Heart left ventricle (tissue), 16 donors: ENCODE measurements at places on chromosomes 4 and X. TPM values are rescaled to one million over a fixed set of nuclear protein-coding genes. Genes with fewer than 3 reads are reported as not detected.

- H3K4me3 ChIP-seq: no peak overlapping the region
- H3K4me1 ChIP-seq: no peaks in the 10 kb centered on the region
- H3K36me3 ChIP-seq: peaks cover 33% of the 10 kb centered on the region
- no peak overlapping the region for H3K27ac ChIP-seq
Observed at GRCh38 chr4:185309770-185310169, 86.0 kb downstream of the LRP2BP start.

DNA sequence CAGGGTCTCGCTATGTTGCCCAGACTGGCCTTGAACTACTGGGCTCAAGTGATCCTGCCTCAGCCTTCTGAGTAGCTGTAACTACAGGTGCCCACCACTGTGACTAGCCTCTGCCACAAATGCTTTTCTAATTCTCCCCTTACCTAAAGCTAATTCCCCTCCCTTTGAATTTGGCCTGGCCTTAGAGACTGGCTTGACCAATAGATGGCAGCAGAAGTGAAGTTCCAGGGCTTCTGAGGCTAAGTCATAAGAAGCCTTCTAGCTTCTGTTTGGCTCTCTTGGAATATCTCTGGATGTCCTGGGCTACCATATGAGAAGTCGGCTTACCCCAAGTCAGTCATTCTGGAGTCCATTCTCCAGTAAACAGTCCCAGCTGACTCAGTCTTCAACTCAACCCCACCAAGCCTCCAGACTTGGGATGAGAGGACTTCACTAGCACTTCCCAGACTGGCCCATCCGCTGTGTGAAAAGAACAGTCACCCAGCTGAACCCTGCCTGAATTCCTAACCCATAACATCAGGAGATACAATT, 61.0 kb downstream of the HPRT1 start:
- H3K4me3 ChIP-seq: no peak overlapping the region
- no peak for DNase-seq
- no peaks in the 10 kb centered on the region for H3K36me3 ChIP-seq
- H3K4me1 ChIP-seq: no peaks in the 10 kb centered on the region
- H3K27ac ChIP-seq: no peak overlapping the region

The CYTL1 gene
- not detected for total RNA-seq

DNA sequence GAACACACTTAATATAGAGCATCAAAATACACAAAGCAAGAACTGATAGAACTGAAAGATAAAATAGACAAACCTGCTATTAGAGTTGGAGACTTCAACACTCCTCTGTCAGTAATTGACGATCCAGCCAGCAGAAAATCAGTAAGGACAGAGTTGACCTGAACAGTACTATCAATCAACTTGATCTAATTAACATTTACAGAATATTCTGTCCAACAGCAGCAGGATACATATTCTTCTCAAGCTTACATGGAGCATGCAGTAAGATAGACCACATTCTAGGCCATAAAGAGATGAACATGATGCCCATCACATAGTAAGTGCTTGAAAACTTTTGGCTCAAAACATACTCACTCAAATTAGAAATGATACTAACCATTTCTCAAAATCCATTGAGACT, 196.7 kb upstream of the KLF3 start:
- H3K4me3 ChIP-seq: no peak overlapping the region
- no peaks in the 10 kb centered on the region for H3K36me3 ChIP-seq
- no peaks in the 10 kb centered on the region for H3K4me1 ChIP-seq
- no peaks in the 10 kb centered on the region for H3K27me3 ChIP-seq
- no peak for DNase-seq

The SLC4A4 gene
- 17.9 TPM for total RNA-seq

- H3K4me1 ChIP-seq: no peaks in the 10 kb centered on the region
- H3K36me3 ChIP-seq: no peaks in the 10 kb centered on the region
- no peaks in the 10 kb centered on the region for H3K27me3 ChIP-seq
- no peak overlapping the region for H3K4me3 ChIP-seq
- H3K27ac ChIP-seq: no peak overlapping the region
- no peak for DNase-seq
Observed at GRCh38 chr4:54625391-54625790, 32.4 kb upstream of the KIT start.

The RTL3 gene
- total RNA-seq: 0.45 TPM

GRCh38 chrX:22652596-22652995, 347.2 kb upstream of the DDX53 start:
- DNase-seq: no peak
- no peaks in the 10 kb centered on the region for H3K4me1 ChIP-seq
- no peak overlapping the region for H3K4me3 ChIP-seq
- H3K27me3 ChIP-seq: no peaks in the 10 kb centered on the region
- no peak overlapping the region for H3K27ac ChIP-seq

The BEX2 gene
- total RNA-seq: 4.9 TPM

- no peaks in the 10 kb centered on the region for H3K27me3 ChIP-seq
- no peak overlapping the region for H3K4me3 ChIP-seq
- H3K4me1 ChIP-seq: no peaks in the 10 kb centered on the region
Observed at GRCh38 chr4:24768604-24769003, 26.8 kb upstream of the SOD3 start.

DNA sequence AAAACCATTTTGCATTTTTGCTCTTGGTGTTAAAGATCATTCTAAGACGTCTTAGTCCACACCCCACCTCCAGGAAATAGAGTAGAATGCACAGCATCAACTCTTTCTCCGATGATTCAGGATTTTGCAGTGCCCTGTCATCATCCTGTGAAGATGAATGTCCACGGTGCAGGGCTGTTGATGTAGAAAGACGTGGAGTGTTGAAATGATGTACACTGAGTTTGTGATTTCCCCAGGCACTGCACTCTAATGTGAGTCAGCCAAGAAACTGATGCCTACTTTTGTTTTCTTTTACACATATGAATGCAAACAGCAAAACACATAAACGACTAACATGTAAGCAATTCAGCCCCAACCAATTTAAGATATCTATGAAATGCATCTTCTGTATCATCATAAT, 10.5 kb downstream of the LGI2 start:
- no peaks in the 10 kb centered on the region for H3K4me1 ChIP-seq
- DNase-seq: no peak
- H3K27me3 ChIP-seq: no peaks in the 10 kb centered on the region
- no peaks in the 10 kb centered on the region for H3K36me3 ChIP-seq

The CT83 gene
- not detected for total RNA-seq

- no peak for DNase-seq
- H3K4me3 ChIP-seq: no peak overlapping the region
- no peaks in the 10 kb centered on the region for H3K4me1 ChIP-seq
- no peaks in the 10 kb centered on the region for H3K36me3 ChIP-seq
- no peak overlapping the region for H3K27ac ChIP-seq
Observed at GRCh38 chr4:15303052-15303641, 124.7 kb upstream of the C1QTNF7 start.

DNA sequence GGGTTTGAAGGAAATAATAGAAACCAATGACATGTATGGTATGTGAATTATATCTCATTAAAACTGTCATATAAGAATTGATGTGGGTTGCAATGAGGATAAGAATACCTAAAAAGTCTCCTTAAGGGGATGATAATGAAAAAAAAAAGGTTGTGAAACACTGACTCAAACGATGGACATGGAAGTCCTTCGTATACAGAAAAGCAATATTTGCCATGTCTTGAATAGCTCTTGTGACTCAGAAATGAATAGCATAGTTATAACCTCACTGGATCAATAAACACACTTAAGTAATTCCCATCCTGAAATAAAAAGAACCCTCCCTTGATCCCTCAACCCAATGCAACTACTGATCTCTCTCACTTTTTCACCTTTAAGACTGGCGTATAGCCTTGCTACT, 89.7 kb downstream of the OPHN1 start:
- no peak overlapping the region for H3K27ac ChIP-seq
- H3K27me3 ChIP-seq: no peaks in the 10 kb centered on the region
- H3K36me3 ChIP-seq: no peaks in the 10 kb centered on the region
- no peaks in the 10 kb centered on the region for H3K4me1 ChIP-seq

- H3K4me3 ChIP-seq: no peak overlapping the region
- peaks cover 5% of the 10 kb centered on the region for H3K27me3 ChIP-seq
- H3K4me1 ChIP-seq: no peaks in the 10 kb centered on the region
- H3K36me3 ChIP-seq: no peaks in the 10 kb centered on the region
Observed at GRCh38 chrX:72060921-72061490, 70.7 kb downstream of the RTL5 start.

DNA sequence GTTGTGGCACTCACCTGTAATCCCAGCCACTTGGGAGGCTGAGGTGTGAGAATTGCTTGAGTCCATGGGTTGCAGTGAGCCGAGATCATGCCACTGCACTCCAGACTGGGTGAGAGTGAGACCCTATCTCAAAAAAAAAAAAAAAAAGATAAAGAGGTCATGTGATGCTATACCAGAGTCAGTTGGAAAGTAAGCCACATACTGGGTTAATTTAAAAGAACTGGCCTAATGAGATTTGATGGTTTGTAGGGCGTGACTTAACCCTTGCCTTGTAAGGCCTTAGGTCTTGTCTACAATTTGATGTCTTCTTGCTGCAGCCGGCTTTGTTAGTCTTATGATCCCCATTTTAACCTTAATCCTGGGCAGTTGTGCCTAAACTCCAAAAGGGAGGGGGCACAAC, 5.2 kb downstream of the MGST2 start:
- H3K4me1 ChIP-seq: peaks cover 45% of the 10 kb centered on the region
- peaks cover 7% of the 10 kb centered on the region for H3K36me3 ChIP-seq
- no peak for DNase-seq
- H3K4me3 ChIP-seq: no peak overlapping the region
- H3K27me3 ChIP-seq: no peaks in the 10 kb centered on the region

DNA sequence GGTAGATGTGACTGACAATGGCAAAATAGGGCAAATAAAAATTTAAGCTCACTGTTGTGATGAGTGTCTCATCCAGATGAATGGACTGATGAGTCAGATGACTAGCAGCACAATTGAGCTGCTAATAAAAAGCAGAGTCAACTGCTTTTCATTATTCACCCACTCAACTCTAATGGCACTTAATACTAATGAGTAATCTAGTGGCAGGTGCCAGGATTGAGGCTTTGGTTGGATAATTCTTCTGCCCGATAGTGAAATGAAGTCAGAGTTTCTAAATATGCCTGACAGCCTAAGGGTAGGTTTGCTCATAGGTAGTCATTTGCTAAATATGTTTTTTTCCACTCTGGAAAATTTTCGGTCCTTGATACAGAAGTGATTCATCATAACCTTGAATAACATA, 10.4 kb downstream of the OGT start:
- H3K4me3 ChIP-seq: no peak overlapping the region
- H3K27ac ChIP-seq: peak overlapping the region; percentile 7
- peaks cover 48% of the 10 kb centered on the region for H3K36me3 ChIP-seq

DNA sequence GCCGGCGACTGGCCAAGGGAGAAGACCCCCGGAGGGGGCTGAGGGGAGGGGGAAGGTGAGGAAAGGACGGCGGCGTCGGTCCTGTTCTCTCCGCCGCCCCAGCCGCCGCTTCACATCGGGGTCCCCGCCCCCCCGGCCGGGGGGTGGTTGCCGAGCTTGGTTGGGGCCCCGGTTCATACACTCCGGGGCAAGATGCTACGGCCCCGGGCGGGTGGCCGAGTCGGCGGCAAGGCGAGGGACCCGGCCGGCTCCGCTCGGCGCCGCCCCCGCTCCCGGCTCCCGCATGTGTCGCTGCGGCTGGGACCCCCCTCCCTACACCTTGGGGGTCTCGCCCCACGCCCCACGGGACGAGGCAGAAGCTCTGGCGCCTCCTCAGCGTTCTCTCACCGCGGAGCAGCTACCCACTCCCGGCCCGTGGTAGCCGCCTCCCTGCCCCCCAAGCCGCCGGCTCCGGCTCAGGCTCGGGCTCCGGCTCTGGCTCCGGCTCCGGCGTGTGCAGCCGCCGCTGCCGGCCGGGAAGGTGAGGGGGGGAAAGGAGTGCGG, 461 bp downstream of the FBXW7 start:
- H3K27ac ChIP-seq: peak overlapping the region; percentile 89
- H3K4me3 ChIP-seq: peak overlapping the region; percentile 99
- H3K4me1 ChIP-seq: peaks cover 54% of the 10 kb centered on the region
- peak; percentile 41 for DNase-seq
- H3K27me3 ChIP-seq: no peaks in the 10 kb centered on the region

DNA sequence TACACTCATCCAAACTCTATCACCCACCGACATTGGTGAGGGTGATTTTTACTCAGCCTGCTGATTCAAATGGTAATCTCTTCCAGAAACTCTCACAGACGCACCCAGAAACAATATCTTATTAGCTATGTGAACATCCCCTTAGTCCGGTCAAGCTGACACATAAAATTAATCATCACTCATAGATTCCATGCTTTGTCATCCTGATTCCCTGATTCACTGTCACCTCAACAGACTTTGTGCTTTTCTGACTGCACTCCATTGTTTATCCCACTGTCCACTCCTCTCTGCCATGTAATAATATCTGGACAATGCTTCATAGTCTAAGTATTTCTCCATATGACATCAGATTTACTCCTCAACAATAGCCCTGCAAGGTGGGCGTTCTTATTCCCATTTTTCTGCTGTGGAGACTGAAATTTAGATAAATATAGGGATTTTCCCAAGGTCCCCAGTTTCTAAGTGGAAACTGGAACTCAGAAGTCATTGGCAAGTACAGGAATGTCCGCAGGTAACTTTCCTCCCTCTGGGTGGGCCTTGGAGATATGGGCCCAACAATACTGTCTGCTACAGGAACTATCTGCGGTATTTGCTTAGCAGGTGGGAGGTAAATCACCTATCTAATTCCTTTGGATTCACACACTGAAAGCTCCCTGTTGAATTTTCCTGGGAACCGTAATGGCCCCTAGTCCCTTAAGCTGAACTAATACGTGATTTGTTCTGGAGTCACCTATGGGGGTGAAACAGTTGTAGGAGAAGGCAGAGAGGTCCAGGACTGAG, 228.6 kb upstream of the BCOR start:
- H3K27ac ChIP-seq: no peak overlapping the region
- no peaks in the 10 kb centered on the region for H3K4me1 ChIP-seq
- H3K36me3 ChIP-seq: no peaks in the 10 kb centered on the region

- no peak overlapping the region for H3K27ac ChIP-seq
- H3K4me3 ChIP-seq: no peak overlapping the region
- no peaks in the 10 kb centered on the region for H3K36me3 ChIP-seq
- DNase-seq: no peak
- no peaks in the 10 kb centered on the region for H3K27me3 ChIP-seq
- no peaks in the 10 kb centered on the region for H3K4me1 ChIP-seq
Observed at GRCh38 chr4:39308611-39309010, 57.6 kb downstream of the RFC1 start.

The SLITRK4 gene
- total RNA-seq: 0.45 TPM

- H3K36me3 ChIP-seq: no peaks in the 10 kb centered on the region
- no peaks in the 10 kb centered on the region for H3K27me3 ChIP-seq
- DNase-seq: no peak
- H3K4me3 ChIP-seq: no peak overlapping the region
Observed at GRCh38 chr4:26080870-26081628, 167.0 kb downstream of the SMIM20 start.

GRCh38 chr4:23422878-23423277, 467.0 kb downstream of the PPARGC1A start:
- H3K4me3 ChIP-seq: no peak overlapping the region
- DNase-seq: no peak
- no peaks in the 10 kb centered on the region for H3K27me3 ChIP-seq
- no peaks in the 10 kb centered on the region for H3K36me3 ChIP-seq
- no peak overlapping the region for H3K27ac ChIP-seq
